ENCODE measurements at places on chromosomes 3 and 15.

DNA sequence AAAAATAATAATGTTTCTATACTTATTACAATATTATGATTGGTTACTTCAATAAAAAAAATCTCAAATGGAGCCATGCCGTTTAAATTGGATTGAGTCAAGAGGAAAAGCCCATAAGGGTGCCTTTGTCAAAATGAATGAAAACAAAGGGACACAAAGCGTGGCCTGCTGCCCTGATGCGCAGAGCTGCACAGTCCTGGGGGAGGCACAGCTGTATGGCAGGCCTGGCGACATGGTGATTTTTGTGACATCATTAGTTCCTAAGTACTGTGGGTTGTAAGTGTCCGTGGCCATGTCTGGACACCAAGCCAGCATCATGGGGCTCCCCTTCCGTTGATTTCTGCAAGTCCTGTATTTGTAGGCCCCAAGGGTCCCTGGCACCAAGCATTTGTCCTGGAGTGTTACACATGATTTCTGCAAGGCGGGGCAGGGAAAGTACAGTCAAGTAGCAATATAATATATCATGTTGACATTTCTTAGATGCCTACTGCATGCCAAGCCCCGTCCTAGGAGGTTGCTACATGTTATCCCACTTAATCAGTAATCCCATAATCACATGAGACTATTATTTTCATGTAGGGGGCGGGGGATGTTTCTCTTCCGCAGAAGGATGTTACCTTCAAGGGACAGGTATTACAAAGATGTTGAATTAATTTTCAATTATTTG lies 59.7 kb downstream of the GHSR start:
- DNase-seq = no peak

DNA sequence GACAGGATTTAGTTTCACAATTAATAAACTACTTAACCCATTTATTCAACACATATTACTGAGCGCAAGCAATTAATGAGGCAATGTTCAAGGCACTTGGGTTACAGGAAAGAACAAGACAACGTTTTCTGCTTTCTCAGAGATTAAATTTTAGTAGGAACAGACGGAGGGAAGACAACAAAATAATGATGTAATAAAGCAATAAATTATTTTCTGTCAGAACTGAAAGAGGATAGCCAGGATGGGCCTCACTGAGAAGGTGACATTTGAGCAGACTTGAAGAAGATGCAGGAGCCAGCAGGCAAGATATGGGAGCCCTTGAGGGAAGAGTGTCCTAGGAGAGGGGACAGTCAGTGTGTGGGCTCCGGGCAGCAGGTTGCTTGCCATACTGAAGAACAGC lies 11.3 kb upstream of the RPL14 start:
- DNase-seq = no peak

DNA sequence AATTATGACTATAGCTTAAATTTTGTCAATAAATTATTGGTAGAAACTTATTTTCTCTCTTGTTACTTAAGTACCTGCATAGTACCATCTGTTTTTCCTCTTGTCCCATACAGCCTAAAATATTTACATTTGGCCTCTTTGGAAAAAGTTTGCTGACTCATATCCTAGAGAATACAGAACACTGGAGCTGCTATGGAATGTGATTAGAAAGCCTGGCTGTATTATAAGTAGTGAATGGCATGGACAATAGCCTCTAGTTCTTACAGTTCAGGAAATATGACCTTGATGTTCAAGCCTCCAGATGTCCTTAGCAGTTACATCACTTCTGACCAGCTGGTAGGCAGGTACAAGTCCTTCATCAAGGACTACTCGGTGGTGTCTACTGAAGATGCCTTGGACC lies 28.3 kb downstream of the ST8SIA2 start:
- no peak for DNase-seq

DNA sequence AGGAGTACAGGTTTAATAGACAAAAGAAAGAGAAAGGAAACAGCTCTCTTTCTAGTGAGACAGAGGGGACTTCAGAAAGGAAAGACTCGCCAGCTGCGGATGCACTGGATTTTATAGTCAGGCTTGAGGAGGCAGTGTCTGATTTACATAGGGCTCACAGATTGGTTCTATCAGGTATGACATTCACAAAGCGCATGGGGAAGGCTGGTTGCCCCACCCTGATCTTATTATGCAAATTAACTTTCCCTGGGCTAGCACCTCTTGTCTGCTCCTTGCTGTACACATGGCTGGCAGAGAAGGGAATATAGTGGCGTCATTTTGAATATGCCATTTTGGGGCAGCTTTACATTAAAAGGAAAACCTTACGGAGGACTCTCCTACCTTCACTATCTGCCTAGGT lies 938.4 kb upstream of the SEMA6D start:
- DNase-seq = no peak

GRCh38 chr15:74857671-74858368 lies 14.9 kb upstream of the ULK3 start:
- no peak for DNase-seq

DNA sequence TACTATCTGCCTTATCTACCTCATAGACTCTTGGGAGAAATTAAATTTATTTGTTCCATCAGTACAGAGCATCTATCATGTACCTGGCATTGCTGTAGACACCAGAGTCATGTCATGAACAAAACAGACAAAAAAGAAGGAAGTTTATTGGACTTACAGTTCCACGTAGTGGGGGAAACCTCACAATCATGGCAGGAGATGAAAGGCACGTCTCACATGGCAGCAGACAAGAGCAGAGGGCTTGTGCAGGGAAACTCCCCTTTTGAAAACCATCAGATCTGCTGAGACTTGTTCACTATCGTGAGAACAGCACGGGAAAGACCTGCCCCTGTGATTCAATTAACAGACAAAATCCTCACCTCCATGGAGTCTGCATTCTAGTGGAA lies 25.6 kb upstream of the ACAP2 start:
- DNase-seq = no peak

GRCh38 chr3:47661121-47661752 lies 82.6 kb upstream of the CSPG5 start:
- peak; percentile 50 for DNase-seq

DNA sequence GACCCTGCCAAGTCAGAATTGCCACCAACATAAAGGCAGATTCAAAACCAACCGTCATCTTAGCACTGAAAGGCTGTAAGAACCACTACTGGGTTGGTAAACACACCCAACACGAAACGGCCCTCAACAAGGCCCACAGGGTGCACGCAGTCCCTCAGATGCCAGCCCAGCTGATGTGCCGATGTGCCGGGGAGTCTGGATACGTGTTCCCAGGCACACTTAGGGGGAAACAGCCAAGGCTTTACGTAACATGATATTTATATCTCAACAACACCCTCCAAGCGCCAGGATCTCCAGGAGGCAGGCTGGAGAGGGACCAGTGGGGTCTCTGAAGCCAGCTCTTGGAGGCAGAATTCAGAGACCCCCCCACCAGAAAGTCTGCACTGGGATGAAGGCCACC lies 14.2 kb downstream of the POC1A start:
- no peak for DNase-seq

DNA sequence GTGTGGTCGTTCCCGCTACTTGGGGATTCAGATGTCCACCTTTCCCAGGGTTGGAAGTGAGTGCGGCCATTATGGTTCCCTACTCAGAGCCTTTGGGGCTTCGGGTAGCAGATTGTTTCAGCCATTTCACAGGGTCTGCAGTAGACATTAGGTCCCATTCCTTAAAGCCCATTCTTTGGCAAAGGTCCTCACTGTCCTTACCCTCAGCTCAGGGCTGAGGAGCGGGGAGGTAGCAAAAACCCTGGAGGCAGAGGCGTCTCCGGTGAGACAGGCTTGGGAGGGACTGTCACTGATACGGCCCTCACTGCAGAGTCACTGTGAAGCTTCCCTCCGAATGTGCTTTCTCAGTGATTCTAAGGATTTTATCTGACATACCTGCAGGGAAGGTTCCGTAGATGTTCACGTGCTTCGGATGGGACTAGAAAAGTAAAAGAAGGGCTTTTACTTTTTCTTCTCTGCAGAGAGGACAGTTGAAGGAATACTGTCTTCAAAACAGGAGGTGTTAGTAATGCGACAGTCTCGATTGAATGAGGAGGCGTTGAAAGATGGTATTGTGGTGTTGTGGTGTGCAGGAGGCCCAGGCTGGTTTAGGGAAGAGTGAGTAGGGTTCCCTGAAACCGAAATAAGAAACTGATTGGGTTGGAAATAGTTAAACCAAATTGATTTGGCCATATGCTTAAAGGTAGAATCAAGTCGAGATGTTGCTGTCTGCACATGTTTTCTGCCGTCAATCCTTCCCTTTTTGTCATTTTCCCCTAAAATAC lies 630 bp downstream of the ATP6V1A start:
- peak; percentile 38 for DNase-seq

GRCh38 chr3:38397320-38397719 lies 50.7 kb downstream of the XYLB start:
- DNase-seq = peak; percentile 32

DNA sequence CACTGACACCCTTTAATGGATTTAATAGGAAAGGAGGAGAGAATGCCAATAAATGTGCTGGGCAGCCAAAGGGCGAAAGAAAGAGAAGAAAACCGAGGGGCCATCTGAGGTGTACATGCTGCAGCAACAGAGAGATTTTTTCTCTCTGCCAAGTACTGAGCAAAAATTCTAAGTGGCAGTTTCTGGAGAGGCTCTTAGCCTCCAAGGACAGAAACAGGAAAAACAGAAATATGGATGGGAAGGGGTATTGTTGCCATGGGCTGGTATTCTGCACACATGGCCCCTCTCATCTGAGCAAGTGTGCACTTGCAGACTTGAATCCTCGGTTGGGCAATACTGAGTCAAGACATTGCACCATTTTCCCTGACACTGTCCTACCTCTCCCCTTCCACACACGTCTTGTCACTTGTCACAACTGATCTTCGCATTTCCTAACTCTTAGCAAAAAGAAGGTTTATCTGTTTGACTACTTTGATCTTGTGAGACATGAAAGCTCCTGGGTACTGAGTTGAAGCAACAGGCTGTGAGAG lies 73.9 kb downstream of the PRICKLE2 start:
- no peak for DNase-seq

DNA sequence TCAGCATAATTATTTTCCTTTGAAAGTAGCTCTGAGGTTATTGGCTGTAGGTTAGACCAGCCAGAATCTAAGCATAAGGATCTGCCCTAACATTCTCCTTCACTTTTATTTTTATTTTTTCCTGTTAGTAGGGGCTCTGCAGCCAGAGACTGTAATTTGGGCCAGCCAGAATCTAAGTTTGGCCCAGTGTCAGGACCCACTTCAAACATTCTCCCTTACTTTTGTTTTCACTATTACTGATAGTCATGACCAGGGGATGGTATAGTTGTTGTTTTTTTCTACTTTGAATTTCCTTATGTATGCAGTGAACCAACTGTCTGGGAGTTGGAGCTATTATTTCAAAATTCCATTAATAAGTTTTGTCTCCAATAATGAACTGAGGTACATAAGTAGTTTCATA lies 121.0 kb upstream of the MBNL1 start:
- no peak for DNase-seq

DNA sequence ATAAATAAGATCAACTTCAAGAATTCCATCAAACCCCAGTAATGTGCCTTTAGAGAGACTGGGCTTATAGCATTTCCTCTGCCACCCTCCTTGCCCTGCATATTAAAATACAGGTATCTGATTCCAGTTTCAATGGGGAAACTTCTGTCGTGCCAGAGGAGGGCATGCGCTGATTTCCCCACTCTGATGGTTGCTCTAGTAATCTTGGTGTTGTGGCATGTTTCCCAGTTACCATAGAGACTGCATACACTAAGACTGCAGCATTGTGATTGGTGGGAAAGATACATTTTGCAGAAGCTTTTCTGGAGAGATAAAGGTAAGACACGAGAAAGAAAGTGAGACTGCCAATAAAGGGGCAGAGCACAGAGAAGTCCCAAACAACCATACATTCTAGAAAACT lies 225.6 kb downstream of the TIGIT start:
- peak; percentile 66 for DNase-seq

- DNase-seq = peak; percentile 26
Observed at GRCh38 chr3:21745966-21746365, 5.0 kb downstream of the ZNF385D start.

GRCh38 chr15:45429941-45430792 lies 51.8 kb upstream of the GATM start:
- DNase-seq = peak; percentile 74

- peak; percentile 44 for DNase-seq
Observed at GRCh38 chr3:19149368-19149767, 1.1 kb downstream of the KCNH8 start.

Measured in kidney tubule cell (primary cell).